Ascending aorta (tissue), 2 donors: ENCODE measurements at places on chromosomes 1 and 21. TPM values are rescaled to one million over a fixed set of nuclear protein-coding genes. Genes with fewer than 3 reads are reported as not detected.

The FCRL2 gene
- not detected for total RNA-seq

- DNase-seq = no peak
Measured at GRCh38 chr1:197269053-197269452, 1.0 kb downstream of the CRB1 start.

The PGLYRP3 gene
- not detected for total RNA-seq

DNA sequence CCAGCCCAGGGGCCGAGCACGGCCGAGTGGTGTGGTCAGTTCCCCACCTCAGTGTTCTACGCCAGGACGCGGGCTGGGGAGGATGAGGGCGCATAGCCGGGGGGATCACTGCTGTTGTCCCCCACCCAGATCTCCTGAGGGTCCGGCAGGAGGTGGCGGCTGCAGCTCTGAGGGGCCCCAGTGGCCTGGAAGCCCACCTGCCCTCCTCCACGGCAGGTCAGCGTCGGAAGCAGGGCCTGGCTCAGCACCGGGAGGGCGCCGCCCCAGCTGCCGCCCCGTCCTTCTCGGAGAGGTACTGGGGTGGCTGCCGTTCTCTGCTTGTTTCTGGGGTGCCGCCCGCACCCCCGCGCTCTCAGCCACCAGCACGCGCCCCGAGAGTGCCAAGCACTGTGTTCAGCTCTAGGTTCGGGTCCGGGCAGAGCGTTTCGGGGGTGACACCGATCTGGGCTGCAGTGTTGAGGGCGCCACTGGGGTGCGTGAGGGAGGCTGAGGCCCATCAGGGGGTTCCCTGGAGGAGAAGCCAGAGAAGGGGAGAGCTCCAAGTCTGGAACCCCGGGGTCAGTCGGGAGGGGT is 17.4 kb downstream of the SAMD11 start:
- no peak for DNase-seq

GRCh38 chr1:96519851-96520578 is 201.6 kb upstream of the PTBP2 start:
- DNase-seq = no peak

- DNase-seq = no peak
Measured at GRCh38 chr1:238176441-238176840, 285.7 kb upstream of the ZP4 start.

The CD48 gene
- not detected for total RNA-seq

DNA sequence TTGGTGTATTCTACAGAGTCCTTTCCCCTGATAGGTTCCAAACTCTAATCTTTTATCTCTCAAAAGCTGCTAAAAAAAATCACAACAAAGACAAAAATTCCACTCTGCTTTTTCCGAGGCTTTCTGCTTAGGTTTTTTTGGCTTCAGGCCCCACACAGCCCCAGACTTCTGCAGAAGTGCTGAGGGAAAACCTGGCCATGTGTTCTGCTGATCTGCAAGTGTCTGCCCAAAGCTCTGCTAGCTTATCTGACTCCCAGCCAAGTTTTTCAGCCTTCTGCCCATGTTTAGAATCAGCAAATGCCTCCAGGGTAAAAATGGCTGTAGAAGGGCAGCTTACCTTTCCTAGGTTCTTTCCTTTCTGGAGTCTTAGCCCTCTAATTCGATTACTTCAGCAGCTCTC is 28.4 kb downstream of the DISP3 start:
- no peak for DNase-seq

The USH2A gene
- total RNA-seq = not detected

GRCh38 chr1:22410928-22411495 is 40.6 kb upstream of the ZBTB40 start:
- no peak for DNase-seq

The KCNJ15 gene
- 17.5 TPM for total RNA-seq

GRCh38 chr1:85278853-85279314 is 2.5 kb upstream of the BCL10 start:
- peak; percentile 71 for DNase-seq

- no peak for DNase-seq
Measured at GRCh38 chr1:238061967-238062613, 171.4 kb upstream of the ZP4 start.

- DNase-seq = no peak
Measured at GRCh38 chr1:177780096-177780700, 189.7 kb downstream of the SEC16B start.

The KIAA1614 gene
- total RNA-seq = 21.9 TPM

The IFI44 gene
- total RNA-seq = 5.9 TPM

The CASZ1 gene
- 25.8 TPM for total RNA-seq

- peak; percentile 74 for DNase-seq
Measured at GRCh38 chr1:169546087-169546995, 39.9 kb downstream of the F5 start.

DNA sequence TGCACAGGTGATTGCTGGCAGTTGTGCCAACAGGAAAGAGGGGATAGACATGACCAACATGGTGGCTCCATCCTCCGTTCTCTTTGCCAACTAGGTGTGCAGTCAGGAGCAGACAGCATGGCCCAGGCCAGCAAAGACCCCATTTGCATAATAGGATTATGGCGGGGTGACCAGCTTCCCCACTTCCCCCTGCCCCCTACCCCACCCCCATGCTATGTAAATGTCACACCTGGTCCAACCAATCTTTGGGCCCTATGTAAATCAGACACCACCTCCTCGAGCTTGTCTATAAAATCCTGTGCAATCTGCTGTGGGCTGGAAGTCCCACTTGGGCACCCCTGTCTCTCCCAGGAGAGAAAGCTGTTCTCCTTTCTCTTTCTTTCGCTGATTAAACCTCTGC is 146.0 kb downstream of the SLC30A10 start:
- no peak for DNase-seq

DNA sequence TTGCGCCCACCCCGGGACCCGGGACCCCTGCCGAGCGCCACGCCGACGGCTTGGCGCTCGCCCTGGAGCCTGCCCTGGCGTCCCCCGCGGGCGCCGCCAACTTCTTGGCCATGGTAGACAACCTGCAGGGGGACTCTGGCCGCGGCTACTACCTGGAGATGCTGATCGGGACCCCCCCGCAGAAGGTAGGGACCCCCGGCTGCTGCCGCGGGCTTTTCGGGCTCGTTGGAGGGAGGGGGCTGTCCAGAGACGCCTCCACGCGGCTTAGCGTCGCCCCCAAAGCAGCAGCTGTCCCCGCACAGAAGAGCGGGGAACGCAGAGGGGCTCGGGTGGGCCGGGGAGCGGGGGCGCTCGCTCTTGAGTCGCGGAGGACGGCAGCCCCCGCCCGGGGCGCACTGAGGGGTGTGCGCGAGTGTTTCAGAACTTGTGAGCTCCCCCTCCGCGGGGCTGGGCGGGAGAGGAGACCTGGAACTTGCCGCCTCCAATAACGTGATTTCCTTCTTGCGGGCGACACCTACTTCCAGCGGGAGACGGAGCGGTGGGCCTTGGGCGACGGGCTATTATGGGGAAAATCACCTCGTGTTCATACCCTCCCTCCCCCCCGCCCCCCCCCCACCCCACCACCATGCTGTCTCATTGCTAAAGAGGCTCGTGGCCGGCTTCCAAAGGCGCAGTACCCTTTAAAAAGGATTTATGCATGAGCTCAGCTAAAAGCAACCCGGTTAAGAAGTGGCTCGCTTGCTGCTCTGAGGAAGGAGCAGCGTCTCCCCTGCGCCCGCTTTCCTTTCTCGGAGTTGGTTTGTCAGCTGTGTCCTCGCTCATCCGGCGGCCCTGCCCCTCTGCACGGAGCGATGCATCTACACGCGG is 664 bp downstream of the BACE2 start:
- DNase-seq = no peak

The CNR2 gene
- not detected for total RNA-seq

GRCh38 chr1:181398544-181398943 is 84.8 kb upstream of the CACNA1E start:
- DNase-seq = no peak

- DNase-seq = no peak
Measured at GRCh38 chr1:236343246-236343870, 50.7 kb upstream of the EDARADD start.

- DNase-seq = no peak
Measured at GRCh38 chr21:29904359-29905282, 35.2 kb downstream of the GRIK1 start.

GRCh38 chr1:121519042-121519755 is 334.4 kb downstream of the SRGAP2C start:
- peak; percentile 70 for DNase-seq

The ATP5IF1 gene
- total RNA-seq = 220 TPM

GRCh38 chr1:48030696-48031365 is 33.6 kb upstream of the TRABD2B start:
- peak; percentile 46 for DNase-seq

- no peak for DNase-seq
Measured at GRCh38 chr1:47834326-47834725, 162.9 kb downstream of the TRABD2B start.

- no peak for DNase-seq
Measured at GRCh38 chr1:168664069-168664834, 64.8 kb downstream of the DPT start.
